ENCODE measurements at places on chromosomes 1 and 21.
A peak's percentile ranks its signal among the peaks of the same experiment; 100 is the strongest.

- no peaks in the 10 kb centered on the region for H3K27me3 ChIP-seq
- H3K4me3 ChIP-seq, result no peak overlapping the region
These were observed 319.2 kb downstream of the SMYD3 start for GRCh38 chr1:246187834-246188372.

- no peak for DNase-seq
- no peak within 1 kb of the TSS for H3K27ac ChIP-seq
- no peaks in the 10 kb centered on the region for H3K27me3 ChIP-seq
- peaks cover 50% of the 10 kb centered on the region for H3K4me1 ChIP-seq
These were observed at the start of gene IL23R for GRCh38 chr1:67166196-67166595. IL23R (plus strand) TSS chr1:67166454; CDS start chr1:67168121, 1,667 bp downstream.

- no peaks in the 10 kb centered on the region for H3K36me3 ChIP-seq
- H3K4me1 ChIP-seq, result no peaks in the 10 kb centered on the region
- no peaks in the 10 kb centered on the region for H3K27me3 ChIP-seq
- no peak overlapping the region for H3K4me3 ChIP-seq
- no peak for DNase-seq
These were observed 8.9 kb downstream of the ERI3 start for GRCh38 chr1:44346184-44346583.

DNA sequence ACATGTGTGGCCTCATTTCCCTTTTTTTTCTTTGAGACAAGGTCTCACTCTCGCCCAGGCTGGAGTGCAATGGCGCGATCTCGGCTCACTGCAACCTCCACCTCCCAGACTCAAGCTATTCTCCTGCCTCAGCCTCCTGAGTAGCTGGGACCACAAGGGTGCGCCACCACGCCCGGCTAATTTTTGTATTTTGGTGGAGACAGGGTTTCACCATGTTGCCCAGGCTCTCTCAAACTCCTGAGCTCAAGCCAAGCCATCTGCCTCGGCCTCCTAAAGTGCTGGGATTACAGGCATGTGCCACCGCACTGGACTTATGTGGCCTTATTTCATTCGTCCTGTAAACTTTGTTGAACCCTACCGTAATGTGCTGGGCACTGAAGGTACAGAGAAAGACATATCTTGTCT, 569 bp upstream of the WARS2 start:
- H3K27ac ChIP-seq, result no peak overlapping the region
- H3K4me3 ChIP-seq, result no peak overlapping the region
- DNase-seq, result peak; percentile 57

DNA sequence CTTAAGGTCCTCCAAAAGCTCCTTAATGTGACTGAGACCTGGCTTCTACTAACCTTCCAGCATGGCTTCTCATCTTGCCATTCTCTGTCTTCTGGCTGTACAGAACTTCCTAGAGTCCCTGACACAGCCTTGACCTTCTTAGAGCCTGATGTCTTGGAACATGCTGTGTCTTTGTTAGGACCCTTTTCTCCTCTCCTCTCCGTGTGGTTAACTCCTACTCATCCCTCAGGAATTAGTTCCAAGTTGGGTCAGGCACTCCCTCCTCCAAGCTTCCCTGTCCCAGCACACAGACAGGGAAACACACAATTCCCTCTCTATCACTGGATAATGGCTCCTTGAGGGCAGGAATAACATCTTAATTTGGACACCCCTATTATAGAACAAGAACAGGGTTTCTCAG, 275.4 kb upstream of the USP24 start:
- no peak overlapping the region for H3K4me3 ChIP-seq
- H3K27ac ChIP-seq, result no peak overlapping the region
- no peaks in the 10 kb centered on the region for H3K36me3 ChIP-seq
- no peaks in the 10 kb centered on the region for H3K4me1 ChIP-seq
- DNase-seq, result no peak

GRCh38 chr1:219120624-219121544, 52.8 kb upstream of the LYPLAL1 start:
- no peak overlapping the region for H3K4me3 ChIP-seq
- no peaks in the 10 kb centered on the region for H3K27me3 ChIP-seq
- H3K4me1 ChIP-seq, result no peaks in the 10 kb centered on the region
- no peaks in the 10 kb centered on the region for H3K36me3 ChIP-seq
- H3K27ac ChIP-seq, result no peak overlapping the region

- peak overlapping the region; percentile 94 for H3K27ac ChIP-seq
- peaks cover 50% of the 10 kb centered on the region for H3K4me1 ChIP-seq
- no peak for DNase-seq
- H3K27me3 ChIP-seq, result no peaks in the 10 kb centered on the region
- H3K4me3 ChIP-seq, result no peak overlapping the region
- peaks cover 33% of the 10 kb centered on the region for H3K36me3 ChIP-seq
These were observed 7.3 kb downstream of the ODF2L start for GRCh38 chr1:86388777-86389176.

GRCh38 chr1:45356186-45356585, 15.9 kb upstream of the MUTYH start:
- H3K4me3 ChIP-seq, result no peak overlapping the region
- H3K27me3 ChIP-seq, result no peaks in the 10 kb centered on the region
- no peaks in the 10 kb centered on the region for H3K36me3 ChIP-seq
- H3K27ac ChIP-seq, result no peak overlapping the region
- H3K4me1 ChIP-seq, result peaks cover 5% of the 10 kb centered on the region

DNA sequence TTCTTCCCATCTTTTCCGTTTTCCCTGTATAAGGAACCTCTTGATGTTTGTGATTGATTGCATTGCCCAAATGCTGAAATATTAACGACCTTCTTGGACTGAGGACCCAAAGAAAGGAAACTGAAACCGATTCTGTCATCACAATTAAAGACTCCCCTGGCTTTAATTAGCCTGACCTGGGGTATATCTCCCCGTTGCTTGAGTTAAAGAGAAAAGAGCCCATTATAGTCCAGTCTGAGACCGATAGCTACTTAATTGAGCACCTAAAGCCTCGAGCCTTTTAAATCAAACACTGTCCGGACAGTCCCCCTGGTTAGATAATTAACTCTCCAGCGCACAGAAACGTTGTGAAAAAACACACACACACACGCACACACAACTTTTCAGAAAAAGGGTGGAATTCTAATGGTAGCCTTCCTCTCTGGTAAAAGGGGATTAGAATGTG, 8.0 kb downstream of the LMO4 start:
- H3K36me3 ChIP-seq, result peaks cover 62% of the 10 kb centered on the region
- peaks cover 54% of the 10 kb centered on the region for H3K4me1 ChIP-seq
- H3K27ac ChIP-seq, result no peak overlapping the region
- H3K4me3 ChIP-seq, result no peak overlapping the region
- peaks cover 7% of the 10 kb centered on the region for H3K27me3 ChIP-seq

DNA sequence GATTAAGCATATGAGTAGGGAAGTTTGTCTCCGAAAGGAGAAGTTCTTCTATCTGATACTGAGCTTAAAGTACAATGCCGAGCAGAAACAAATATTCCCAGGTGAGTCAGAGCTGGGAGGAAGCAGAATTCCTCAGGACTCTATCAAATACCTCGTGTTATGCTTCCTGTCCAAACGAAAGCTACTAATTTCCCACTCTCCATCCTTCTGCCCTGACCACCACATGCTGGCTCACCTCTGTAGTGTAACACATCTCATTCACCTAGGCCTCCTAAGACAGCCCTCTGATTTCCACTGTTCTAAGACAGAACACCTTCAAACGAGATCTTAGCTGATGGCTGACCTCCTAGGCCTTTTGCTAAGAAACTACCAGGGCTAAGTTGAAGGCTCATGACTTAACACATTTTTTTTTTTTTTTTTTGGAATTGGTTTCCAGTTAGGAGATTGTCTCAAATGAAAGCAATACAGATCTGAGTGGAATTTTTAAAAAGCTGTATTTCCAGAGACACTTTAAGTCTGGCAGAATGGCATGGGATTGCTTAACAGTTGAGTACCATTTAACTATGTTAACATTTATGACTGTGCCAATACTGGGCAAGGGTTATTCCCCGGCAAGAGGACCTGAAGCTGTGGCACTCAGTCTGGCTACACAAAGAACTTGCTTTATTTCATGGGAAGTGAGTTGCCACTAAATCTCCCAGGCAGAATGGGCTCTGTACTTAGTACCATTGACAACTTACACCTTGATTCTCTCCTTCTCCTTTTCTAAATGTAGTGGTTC, 583.4 kb downstream of the DPYD start:
- H3K27ac ChIP-seq, result no peak overlapping the region
- H3K36me3 ChIP-seq, result peaks cover 4% of the 10 kb centered on the region
- no peak for DNase-seq

DNA sequence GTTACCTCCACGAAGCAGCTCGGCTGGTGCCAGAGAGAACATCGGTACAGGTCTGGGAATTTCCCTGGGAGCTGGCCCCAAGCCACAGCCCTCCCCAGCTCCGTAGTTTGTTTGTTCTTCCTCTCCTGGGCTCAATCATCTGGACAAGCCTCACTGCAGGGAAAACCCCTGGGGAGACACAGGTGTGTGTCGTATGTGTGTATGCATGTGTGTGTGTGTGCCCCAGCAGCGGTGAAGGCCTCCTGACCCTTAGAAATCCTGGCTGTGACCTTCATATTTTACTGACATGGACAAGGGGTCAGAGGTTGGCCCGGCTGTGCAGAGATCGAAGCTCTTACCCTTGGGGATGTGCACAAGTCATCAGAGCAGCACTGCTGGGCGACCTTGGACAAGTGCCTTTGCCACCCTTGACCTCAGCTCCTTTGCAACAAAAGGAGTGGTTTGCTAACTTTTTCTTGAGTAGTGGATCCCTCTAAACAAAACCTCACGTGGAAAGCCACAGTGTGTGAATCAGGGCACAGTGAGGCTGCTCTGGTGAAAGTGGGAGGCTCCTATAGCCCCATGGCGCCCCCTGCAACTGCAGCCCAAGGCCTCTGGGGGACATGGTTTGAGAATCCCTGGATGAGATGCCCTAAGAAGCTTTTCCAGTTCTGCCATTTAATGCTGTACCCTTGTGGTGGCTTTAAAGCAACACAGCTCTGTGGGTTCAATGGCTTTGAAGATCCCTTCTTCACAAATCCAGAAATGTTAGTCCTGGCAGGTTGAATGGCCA, 12.3 kb upstream of the IL22RA1 start:
- H3K27ac ChIP-seq, result no peak overlapping the region
- peaks cover 13% of the 10 kb centered on the region for H3K4me1 ChIP-seq
- no peak overlapping the region for H3K4me3 ChIP-seq
- no peaks in the 10 kb centered on the region for H3K36me3 ChIP-seq
- DNase-seq, result no peak

DNA sequence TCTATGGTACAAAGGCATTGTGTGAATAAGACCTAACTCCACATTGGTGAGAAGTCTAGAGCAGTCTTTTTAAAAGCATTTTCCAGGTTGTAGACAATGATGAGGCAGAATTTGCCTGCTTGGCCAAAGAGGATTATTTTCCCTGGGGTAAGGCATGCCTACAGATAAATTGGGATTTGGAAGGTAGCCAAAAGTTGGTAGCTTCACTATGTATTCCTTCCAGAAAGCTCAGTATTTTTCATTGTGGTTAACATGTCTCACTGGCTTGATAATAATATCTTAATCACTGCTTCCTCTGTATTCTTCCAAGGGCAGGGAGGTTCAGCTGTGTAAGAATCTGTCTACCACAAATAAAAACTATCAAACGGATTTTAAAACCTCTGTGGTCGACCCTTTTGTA, 590.8 kb upstream of the PRMT6 start:
- DNase-seq, result no peak
- no peaks in the 10 kb centered on the region for H3K27me3 ChIP-seq
- H3K4me1 ChIP-seq, result no peaks in the 10 kb centered on the region

GRCh38 chr1:3355894-3356826, 98.3 kb upstream of the ARHGEF16 start:
- H3K4me1 ChIP-seq, result no peaks in the 10 kb centered on the region
- H3K36me3 ChIP-seq, result no peaks in the 10 kb centered on the region
- no peak overlapping the region for H3K27ac ChIP-seq
- DNase-seq, result no peak
- H3K27me3 ChIP-seq, result no peaks in the 10 kb centered on the region
- no peak overlapping the region for H3K4me3 ChIP-seq

- H3K36me3 ChIP-seq, result no peaks in the 10 kb centered on the region
- no peak overlapping the region for H3K27ac ChIP-seq
- H3K4me3 ChIP-seq, result no peak overlapping the region
- DNase-seq, result no peak
- H3K4me1 ChIP-seq, result no peaks in the 10 kb centered on the region
These were observed 555.9 kb downstream of the LMO4 start for GRCh38 chr1:87884581-87884980.

- H3K4me1 ChIP-seq, result no peaks in the 10 kb centered on the region
- peaks cover 33% of the 10 kb centered on the region for H3K27me3 ChIP-seq
- H3K36me3 ChIP-seq, result no peaks in the 10 kb centered on the region
- DNase-seq, result no peak
- H3K4me3 ChIP-seq, result no peak overlapping the region
- H3K27ac ChIP-seq, result no peak overlapping the region
These were observed 53.9 kb downstream of the LAMC2 start for GRCh38 chr1:183239793-183240525.

DNA sequence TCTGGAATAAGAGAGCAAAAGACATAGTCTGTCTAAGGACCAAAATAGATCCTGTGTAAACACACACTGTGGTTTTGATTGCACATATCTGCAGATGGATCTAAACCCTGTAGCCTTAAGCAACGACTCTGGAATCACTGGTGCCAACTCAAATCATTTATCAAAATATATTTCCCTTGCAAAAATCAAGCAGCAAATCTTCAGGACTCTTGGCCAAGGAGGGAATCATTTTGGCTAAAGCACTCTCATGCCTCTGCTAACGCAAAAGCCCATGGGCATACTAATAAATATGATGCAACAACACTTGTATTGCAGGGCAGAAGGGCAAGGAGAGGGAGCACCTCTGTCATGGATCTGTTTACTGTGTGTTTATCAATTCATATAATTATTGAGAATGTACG, 155.4 kb upstream of the DUSP10 start:
- no peak overlapping the region for H3K27ac ChIP-seq
- H3K4me3 ChIP-seq, result no peak overlapping the region
- no peaks in the 10 kb centered on the region for H3K36me3 ChIP-seq
- H3K27me3 ChIP-seq, result peaks cover 12% of the 10 kb centered on the region
- no peaks in the 10 kb centered on the region for H3K4me1 ChIP-seq

DNA sequence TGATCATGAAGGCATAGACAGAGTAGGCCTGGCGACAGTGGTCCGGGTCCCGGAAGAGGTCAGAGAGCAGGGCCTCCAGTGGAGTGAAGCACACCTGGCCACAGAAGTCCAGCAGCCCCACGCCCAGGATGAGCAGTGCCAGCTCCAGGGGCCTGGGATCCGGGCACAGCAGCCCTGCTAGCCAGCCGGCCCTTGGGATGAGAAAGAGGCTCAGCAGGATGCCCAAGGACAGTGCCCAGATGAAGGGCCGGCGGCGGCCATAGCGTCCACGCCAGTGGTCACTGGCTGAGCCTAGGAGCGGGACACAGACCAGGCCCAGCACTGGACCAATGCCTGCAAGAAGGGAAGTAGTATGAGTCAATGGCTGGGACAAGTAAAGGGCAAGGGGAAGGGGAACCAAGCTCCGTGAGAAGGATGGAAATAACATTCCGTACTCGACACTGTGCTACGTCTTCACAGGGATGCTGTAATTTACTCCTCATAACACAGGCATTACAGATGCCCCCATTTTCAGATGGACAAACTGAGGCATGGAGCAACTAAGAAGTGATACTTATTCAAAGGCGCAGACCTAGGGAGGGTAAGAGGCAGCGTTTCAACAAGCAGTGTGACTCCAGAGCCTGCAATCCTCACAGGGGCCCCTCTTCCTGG, 16.9 kb downstream of the SLC45A3 start:
- H3K36me3 ChIP-seq, result no peaks in the 10 kb centered on the region
- H3K27ac ChIP-seq, result no peak overlapping the region
- peaks cover 62% of the 10 kb centered on the region for H3K27me3 ChIP-seq
- peaks cover 2% of the 10 kb centered on the region for H3K4me1 ChIP-seq
- no peak overlapping the region for H3K4me3 ChIP-seq

GRCh38 chr1:183124259-183124658, 61.8 kb upstream of the LAMC2 start:
- peaks cover 3% of the 10 kb centered on the region for H3K27me3 ChIP-seq
- H3K4me3 ChIP-seq, result no peak overlapping the region
- no peaks in the 10 kb centered on the region for H3K4me1 ChIP-seq
- H3K36me3 ChIP-seq, result no peaks in the 10 kb centered on the region
- DNase-seq, result no peak
- no peak overlapping the region for H3K27ac ChIP-seq

All from activated naive CD4-positive, alpha-beta T cell treated with anti-CD3 and anti-CD28 coated beads, Interleukin-2, amount 10 ng/mL, durations not matched to agents 7 days and 5 days (primary cell).